ENCODE measurements at places on chromosomes 3 and 15.

GRCh38 chr15:66405615-66406014 lies 18.9 kb downstream of the MAP2K1 start:
- DNase-seq = no peak

- no peak for DNase-seq
Measured at GRCh38 chr3:20503394-20504082, 317.5 kb upstream of the SGO1 start.

DNA sequence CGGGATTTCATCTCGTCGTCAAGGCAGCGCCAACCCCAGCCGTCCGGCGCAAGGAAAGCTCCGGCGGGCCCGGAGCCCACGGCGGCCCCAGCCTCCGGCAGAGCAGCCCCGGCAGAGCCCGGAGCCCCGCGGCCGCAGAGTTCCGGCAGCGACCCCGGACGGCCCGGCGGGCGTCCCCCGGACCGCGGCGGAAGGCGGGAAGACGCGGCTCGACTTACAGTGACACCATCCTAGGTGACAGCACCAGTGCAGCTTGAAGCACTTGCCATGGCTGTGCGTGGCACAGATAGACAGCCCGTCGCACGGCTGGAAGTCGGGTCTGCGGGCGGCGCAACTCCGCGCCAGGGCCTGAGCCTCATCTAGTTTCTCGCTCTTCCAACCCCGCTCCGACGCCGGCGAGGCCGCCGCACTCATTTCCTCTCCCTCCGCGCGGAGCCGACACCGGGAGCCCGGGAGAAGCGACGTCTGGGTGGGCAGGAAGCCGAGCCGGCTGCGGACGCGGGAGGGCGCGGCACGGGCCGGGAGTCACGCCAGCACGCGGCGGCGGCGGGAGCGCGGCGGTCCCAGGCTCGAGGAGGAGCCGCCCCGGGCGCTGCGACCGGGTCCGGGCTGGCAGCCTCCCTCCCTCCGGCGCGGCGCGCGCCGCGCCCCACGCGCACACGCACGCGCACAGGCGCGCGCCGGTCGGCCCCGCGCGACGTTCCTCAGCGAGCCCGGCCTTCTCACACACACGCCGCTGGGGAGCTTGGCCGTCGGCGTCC lies at the start of gene C3orf70:
TSS of gene C3orf70 (minus strand) at position 651 of the 761 bp plus-strand sequence. CDS start at position 414, 237 bp downstream.
- peak; percentile 52 for DNase-seq

DNA sequence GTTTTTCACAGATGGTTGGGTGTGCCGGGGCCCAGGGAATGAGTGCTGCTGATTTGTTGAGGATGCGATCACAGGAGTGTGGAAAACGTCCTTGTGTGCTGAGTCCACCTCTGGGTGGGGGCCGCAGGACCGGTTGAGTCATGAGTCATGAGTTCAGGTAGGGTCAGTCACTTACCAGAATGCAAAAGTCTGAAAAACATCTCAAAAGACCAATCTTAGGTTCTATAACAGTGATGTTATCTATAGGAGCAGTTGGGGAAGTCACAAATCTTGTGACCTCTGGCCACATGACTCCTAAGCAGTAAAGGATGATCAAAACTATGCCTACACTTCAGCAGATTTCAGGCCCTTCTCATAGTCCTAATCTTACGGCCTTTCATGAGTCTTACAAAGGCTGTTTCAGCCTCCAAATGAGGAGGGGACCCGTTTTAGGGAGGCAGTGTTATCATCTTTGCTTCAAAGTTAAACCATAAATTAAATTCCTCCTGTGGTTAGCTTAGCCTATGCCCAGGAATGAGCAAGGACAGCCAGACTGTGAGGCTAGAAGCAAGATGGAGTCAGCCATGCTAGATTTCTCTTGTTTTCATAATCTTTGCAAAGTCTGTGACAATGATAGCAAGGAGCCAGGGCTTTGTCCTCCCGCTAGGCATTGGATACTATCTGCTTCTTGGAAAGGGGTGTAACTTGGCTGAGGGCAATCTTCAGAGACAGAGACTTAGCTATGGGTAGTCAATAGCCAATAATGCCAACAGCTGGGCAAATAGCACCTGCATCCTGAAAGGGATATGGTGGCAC lies 30.6 kb upstream of the PIAS1 start:
- DNase-seq = no peak

- no peak for DNase-seq
Measured at GRCh38 chr3:38247366-38248035, 18.1 kb upstream of the SLC22A13 start.

- peak; percentile 52 for DNase-seq
Measured at GRCh38 chr3:43286841-43287499, 630 bp downstream of the SNRK start.

- no peak for DNase-seq
Measured at GRCh38 chr3:161508852-161509477, 12.4 kb downstream of the OTOL1 start.

Data from liver (tissue), 10 donors.